ENCODE measurements at places on chromosomes 12 and 14.

DNA sequence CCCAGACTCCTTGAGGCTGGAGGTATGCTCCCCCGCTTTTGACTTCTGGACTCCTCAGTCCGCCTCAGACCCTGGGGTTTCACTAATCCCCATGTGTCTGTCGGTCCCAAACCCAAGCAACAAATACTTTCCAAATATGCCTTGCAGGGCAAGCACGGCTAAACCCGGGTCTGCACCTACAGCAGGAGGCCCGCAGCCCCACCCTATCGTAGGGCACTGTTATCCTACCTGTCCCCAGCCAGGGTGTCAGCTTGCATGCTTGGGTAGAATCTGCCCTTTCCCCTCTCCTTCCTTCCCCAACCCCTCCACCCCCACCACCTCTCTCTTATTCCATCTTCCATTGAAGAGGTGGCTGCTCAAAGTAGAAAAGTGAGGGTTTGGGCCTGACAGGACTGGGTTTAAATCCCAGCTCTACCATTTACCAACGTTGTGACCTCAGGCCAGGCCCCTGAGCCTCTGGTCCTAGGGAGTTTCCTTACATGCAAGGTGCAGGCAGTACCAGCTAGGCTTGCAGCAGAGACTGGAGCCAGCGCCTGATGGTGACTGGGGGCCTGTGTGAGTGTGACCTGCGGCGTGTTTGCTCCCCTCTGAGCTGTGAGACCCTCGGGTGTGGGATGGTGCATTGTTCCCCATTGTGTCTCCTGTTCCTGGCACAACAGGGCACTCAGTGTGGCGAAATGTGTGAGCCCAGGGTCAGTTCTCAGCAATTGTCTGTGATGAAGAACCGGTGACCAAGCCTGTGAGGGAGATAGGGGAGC lies 11.2 kb upstream of the EML1 start:
- no peak for DNase-seq
- H3K4me1 ChIP-seq, result no peaks in the 10 kb centered on the region
- H3K27me3 ChIP-seq, result no peaks in the 10 kb centered on the region
- H3K27ac ChIP-seq, result no peak overlapping the region

DNA sequence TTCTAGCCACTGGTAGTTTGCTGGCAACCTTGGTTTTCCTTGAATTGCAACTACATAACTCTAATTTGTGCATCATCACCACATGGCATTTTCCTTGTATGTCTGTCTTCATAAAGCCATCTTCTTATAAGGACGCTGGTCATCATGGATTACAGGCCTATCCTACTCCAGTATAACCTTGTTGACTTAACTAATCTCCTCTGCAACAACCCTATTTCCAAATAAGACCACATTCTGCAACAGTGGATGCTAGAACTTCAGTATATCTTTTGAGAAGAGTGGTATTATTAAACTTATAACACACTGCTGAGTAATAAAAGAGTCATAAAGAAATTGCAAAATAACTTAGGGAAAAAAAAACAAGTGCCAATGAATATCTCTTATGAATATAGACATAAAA lies 511.8 kb upstream of the FOXG1 start:
- H3K4me1 ChIP-seq, result no peaks in the 10 kb centered on the region
- H3K27me3 ChIP-seq, result peaks cover 5% of the 10 kb centered on the region
- no peak overlapping the region for H3K27ac ChIP-seq
- no peaks in the 10 kb centered on the region for H3K36me3 ChIP-seq

DNA sequence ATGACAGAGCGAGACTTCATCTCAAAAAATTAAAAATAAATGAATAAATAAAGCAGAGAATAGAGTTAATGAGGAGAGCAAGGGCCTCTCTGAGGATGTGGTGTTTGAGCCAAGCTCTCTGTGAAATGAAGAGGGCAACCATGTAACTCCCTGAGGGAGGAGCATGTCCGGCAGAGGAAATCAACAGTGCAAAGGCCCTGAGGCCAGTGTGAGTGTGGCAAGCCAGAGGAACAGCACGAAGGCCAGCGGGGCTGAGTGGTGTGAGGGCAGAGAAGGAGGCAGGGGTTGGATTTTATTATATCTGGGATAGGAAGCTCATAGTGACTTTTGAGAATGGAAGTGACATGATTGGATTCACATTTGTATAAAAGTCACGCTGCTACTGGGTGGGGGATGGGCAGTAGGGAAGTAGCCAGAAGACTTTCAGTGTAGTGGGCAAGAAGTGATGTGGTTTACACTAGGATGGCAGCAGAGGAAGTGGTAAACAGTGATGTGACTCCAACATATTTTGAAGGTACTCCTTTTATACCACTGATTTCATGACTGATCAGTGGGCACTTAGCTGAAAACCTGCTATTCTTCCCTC lies 10.3 kb upstream of the LRP1-AS start:
- peaks cover 43% of the 10 kb centered on the region for H3K4me1 ChIP-seq
- H3K27ac ChIP-seq, result no peak overlapping the region
- no peaks in the 10 kb centered on the region for H3K27me3 ChIP-seq

GRCh38 chr14:75279153-75279762 lies 630 bp downstream of the FOS start:
- peak overlapping the region; percentile 92 for H3K4me3 ChIP-seq
- no peaks in the 10 kb centered on the region for H3K27me3 ChIP-seq
- peak overlapping the region; percentile 99 for H3K27ac ChIP-seq
- no peak for DNase-seq

DNA sequence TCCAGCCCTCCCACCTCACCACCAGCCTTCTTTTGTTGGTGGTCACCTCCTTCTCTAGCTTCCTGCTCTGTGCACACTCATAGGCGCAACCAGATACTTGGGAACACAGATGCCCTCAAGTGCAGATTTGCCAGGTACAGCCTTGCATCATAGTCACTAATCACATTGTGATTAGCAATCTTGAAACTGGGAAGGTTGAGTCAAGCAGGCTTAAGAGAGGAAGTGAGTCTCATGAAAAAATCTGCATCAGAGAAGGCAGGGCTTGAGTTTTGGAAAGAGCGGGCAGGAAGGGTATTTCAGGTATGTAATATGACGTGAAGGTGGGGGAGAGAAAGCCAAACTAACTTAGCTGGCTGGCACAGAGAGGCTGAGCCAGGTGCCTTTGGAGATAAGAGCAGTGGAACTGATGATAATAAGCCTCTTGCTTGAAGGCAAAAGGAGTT lies 2.7 kb upstream of the RABGGTA start:
- no peaks in the 10 kb centered on the region for H3K36me3 ChIP-seq
- DNase-seq, result no peak
- no peak overlapping the region for H3K4me3 ChIP-seq
- no peaks in the 10 kb centered on the region for H3K27me3 ChIP-seq

- no peaks in the 10 kb centered on the region for H3K27me3 ChIP-seq
- DNase-seq, result no peak
- no peak overlapping the region for H3K4me3 ChIP-seq
- no peak overlapping the region for H3K27ac ChIP-seq
- H3K4me1 ChIP-seq, result peaks cover 29% of the 10 kb centered on the region
Measured at GRCh38 chr12:80834724-80835123, 103.0 kb downstream of the LIN7A start.

DNA sequence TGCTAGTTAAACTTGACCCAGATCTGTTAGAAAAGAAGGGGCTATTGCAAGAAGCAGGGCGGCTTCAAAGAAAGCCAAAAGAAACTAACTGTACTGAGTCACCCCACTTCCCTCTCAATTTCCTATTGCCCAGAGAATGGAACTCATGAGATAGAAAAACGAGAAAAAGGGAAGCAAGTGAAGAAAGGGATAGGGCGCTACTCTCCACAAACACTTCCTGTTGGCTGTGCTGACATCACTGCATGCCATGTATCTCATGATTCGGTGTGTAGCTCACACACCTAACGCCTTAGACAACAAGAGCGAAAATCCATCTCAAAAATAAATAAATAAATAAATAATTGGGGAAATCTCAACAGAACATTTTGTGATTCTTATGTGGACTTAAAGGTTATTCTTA lies 13.0 kb upstream of the P2RX4 start:
- H3K27me3 ChIP-seq, result peaks cover 10% of the 10 kb centered on the region
- H3K36me3 ChIP-seq, result peaks cover 3% of the 10 kb centered on the region
- DNase-seq, result no peak
- H3K4me3 ChIP-seq, result no peak overlapping the region

- no peak overlapping the region for H3K27ac ChIP-seq
- H3K27me3 ChIP-seq, result no peaks in the 10 kb centered on the region
- H3K4me1 ChIP-seq, result peaks cover 7% of the 10 kb centered on the region
- H3K4me3 ChIP-seq, result no peak overlapping the region
- DNase-seq, result no peak
Measured at GRCh38 chr14:75196468-75196867, 20.1 kb upstream of the TMED10 start.

- no peak for DNase-seq
- no peak overlapping the region for H3K27ac ChIP-seq
- H3K4me1 ChIP-seq, result no peaks in the 10 kb centered on the region
- no peaks in the 10 kb centered on the region for H3K36me3 ChIP-seq
- H3K4me3 ChIP-seq, result no peak overlapping the region
- no peaks in the 10 kb centered on the region for H3K27me3 ChIP-seq
Measured at GRCh38 chr14:44529026-44529425, 21.9 kb upstream of the FSCB start.

DNA sequence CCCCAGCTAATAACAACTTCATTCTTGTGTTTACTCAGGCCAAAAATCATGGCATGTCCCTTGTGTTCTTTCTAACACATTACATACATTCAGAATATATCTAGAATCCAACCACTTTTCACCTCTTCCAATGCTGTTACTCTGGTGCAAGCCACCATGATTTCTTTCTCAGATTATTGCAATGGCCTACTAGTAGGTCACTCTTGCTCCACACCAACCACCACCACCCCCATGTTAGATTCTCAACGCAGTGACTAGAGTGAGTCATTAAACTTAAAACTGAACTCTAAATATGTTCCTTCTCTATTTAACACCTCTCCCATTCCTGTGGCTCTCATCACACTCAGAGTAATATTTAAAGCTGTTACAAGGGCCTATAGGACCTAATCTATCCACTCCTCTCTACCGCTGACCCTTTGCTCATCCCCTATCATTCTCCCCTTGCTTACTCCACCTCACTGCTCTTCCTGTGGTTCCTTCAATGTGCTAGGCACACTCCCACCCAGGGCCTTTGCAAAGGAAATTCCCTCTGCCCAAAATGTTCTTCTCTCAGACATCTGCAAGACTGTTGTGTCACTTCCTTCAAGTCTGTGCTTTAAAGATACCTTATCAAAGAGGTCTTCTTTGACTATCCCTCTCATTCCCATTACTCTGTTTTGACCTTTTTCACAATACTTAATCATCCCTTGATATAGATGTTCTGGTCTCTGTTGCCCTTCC lies 6.6 kb downstream of the RTN1 start:
- no peaks in the 10 kb centered on the region for H3K36me3 ChIP-seq
- no peak overlapping the region for H3K4me3 ChIP-seq
- no peak overlapping the region for H3K27ac ChIP-seq
- no peak for DNase-seq

- peaks cover 9% of the 10 kb centered on the region for H3K36me3 ChIP-seq
- no peak for DNase-seq
- H3K4me1 ChIP-seq, result peaks cover 11% of the 10 kb centered on the region
- H3K27ac ChIP-seq, result no peak overlapping the region
- H3K27me3 ChIP-seq, result no peaks in the 10 kb centered on the region
Measured at GRCh38 chr12:27477049-27477448, 30.5 kb downstream of the SMCO2 start.

DNA sequence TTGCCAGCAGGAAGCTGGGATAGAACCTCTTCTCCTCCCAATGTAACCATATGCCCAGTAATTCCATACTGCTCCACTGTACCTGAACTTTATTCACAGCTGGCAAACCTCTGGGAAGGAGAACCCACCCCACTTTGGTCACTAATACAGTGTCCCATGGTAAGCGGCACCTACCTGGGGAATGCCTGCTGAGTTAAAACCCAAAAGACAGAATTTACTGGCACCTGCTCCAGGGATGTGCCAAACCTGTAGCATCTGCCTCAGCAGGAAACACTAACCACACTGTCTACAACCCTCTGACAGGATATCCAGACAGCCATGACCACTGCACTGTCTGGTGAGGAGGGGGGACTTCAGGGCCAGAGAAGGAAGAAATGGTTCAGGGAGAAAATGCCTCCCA lies 26.6 kb downstream of the DDX24 start:
- peaks cover 69% of the 10 kb centered on the region for H3K36me3 ChIP-seq
- peak; percentile 23 for DNase-seq
- no peak overlapping the region for H3K4me3 ChIP-seq
- H3K4me1 ChIP-seq, result no peaks in the 10 kb centered on the region
- no peak overlapping the region for H3K27ac ChIP-seq

DNA sequence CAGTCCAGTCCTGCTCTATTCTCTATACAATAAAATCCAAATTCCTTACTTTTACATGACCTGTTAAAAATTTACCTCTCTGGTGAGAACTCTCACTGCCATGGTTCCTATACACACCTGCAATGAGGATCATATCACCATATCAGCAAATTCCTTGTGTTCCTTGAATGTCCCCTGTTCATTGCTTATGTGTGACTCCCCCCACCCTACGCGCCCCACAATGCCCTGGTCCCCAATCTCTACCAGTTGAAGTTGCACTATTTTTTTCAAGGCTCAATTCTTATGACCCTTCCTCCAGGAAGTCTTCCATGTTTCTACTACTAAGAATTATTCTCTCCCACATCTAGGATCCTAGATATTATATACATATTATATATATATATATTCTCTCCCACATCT lies 82.2 kb upstream of the NEDD1 start:
- H3K4me3 ChIP-seq, result no peak overlapping the region
- DNase-seq, result no peak
- peaks cover 6% of the 10 kb centered on the region for H3K27me3 ChIP-seq
- no peaks in the 10 kb centered on the region for H3K36me3 ChIP-seq
- H3K4me1 ChIP-seq, result no peaks in the 10 kb centered on the region
- no peak overlapping the region for H3K27ac ChIP-seq

DNA sequence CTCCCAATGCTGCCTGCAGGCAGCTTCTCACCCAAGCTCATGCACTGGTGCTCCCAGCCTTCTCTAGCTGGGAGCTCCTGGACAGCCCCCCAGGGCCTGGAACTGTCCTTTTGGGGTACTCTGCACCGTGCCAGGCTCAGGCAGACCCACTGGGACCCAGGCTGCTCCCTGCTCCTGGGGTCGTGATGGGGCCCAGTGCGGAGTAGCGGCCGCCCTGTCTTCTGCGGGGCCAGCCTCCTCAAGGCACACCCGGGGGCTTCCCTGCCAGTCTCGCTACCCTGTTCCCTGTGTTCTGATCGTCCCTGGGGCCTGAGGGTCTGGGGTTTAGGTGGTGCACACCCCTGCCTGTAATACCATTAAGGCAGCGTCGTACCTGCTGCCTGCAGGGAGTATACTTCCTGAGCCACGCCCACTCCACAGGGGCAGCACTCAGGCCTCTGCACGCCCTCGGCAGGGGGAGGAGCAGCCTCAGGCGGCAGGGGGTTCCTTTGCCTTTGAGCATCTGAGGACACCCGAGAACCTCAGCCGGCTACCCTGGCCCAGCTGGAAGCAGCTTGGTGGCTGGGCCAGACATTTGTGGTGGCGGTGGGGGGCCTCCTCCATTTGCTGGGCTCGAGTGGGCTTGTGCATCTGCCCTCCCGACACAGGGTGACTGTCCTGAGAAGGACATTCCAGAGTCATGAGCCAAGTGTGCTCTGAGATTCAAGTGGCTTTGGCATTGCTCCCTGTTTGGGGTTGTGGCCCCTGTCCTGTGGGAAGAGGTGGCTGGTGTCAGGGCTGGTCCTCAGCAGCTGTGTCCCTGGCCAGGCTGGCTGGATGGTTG lies 9.2 kb upstream of the CRIP2 start:
- no peak overlapping the region for H3K27ac ChIP-seq
- H3K36me3 ChIP-seq, result peaks cover 9% of the 10 kb centered on the region
- no peak overlapping the region for H3K4me3 ChIP-seq
- H3K4me1 ChIP-seq, result peaks cover 10% of the 10 kb centered on the region
- no peak for DNase-seq

GRCh38 chr12:22335794-22336166 lies 1.3 kb upstream of the ST8SIA1 start:
- peaks cover 62% of the 10 kb centered on the region for H3K27me3 ChIP-seq
- no peak overlapping the region for H3K27ac ChIP-seq
- H3K4me1 ChIP-seq, result peaks cover 26% of the 10 kb centered on the region
- DNase-seq, result no peak
- peak overlapping the region; percentile 92 for H3K4me3 ChIP-seq
- H3K36me3 ChIP-seq, result no peaks in the 10 kb centered on the region

All from osteocyte (in vitro differentiated cells).